Progenitor cell of endocrine pancreas (in vitro differentiated cells): ENCODE measurements at places on chromosomes 3 and 15.

DNA sequence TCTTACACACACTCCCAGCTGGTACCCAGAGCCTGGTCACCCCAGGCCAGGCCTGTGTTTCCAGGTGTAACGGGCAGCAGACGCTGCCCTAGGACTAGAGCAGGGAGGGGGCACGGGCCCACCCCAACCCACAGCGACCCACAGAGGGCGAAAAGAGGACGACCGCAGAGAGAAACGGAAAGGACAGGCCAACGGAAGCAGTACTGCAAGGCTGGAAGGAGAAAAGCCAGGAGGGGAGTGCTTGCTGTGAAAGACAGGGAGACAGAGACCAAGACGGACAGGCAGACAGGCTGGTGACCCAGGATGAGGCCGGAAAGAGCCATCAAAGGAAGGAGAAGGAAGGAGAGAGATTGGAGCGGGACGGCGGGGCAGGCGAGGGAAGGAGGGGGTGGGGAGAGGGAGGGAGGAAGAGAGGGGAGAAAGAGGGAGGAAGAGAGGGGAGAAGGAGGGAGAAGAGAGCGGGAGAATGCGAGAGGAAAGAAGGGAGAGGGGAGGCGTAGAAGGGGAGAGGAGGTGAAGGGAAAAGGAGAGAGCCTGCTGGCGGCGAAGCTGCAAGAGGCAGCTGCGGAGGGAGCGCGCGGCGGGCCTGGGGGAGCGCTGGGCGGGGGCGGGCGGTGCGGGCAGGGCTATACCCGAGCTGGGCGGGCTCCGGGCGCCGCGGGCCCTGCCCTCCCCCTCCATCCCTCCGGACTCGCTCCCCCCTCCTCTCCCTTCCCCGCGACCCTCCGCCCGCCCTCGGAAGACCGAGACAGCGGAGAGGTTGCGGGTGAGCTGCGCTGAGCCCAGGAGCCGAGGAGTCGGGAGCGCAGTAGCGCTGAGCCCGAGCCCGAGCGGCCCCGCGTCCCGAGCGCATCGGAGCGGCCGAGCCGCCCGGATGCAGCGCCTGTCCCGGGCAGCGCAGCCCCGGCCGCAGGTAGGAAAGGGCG lies at the start of gene SLC6A1:
SLC6A1 (plus strand) TSS at position 732 of the 926 bp plus-strand sequence. CDS start 24,464 bp downstream, outside the sequence.
- H3K36me3 ChIP-seq = no peaks in the 10 kb centered on the region
- H3K27me3 ChIP-seq = peaks cover 84% of the 10 kb centered on the region
- DNase-seq = no peak

DNA sequence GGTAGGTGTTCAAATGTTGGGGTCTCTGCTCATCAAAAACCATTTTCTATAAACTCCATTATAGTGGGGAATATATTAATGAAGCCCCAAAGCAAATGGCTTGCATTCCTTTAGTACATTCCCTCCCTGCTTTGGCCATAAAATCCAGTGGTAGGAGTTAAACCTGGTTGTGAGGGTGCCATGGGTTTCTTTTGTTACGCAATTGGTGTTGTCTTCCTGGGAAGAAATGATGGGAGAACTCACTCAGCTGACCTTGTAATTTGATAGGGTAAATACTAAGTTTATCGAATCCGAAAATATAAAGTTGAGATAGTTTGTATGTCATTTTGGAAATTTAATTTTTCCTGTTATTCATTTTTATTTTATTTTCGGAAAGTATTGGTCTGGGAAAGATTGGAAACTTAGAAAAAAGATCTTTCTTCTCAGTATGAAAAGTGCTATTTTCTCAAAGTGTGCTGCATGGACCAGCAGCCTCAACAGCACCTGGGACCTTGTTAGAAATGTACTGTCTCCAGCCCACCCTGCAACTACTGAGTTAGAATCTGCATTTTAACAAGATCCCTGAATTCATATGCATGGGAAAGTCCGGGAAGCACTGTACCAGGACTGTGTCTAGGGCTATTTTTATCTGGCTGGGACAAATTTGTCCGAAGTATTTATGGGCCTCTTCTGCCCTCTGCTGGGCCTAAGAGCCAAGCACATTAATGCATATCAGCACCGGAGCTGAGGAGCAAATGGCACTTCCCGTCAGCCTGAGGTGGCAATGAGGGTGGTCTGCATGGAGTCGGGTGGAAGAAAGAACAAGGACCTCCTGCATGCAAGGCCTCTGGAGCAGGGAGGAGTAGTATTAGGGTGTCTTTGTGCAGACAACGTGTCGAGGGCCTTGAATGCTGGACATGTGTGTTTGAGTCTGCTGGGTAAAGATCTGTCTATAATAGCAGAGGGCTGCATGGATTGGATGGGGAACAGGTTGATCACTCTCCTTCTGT lies 54.7 kb downstream of the FAM81A start:
- H3K36me3 ChIP-seq = no peaks in the 10 kb centered on the region
- no peak overlapping the region for H3K27ac ChIP-seq
- peaks cover 2% of the 10 kb centered on the region for H3K4me1 ChIP-seq
- H3K4me3 ChIP-seq = no peak overlapping the region
- H3K27me3 ChIP-seq = peaks cover 15% of the 10 kb centered on the region

- peak overlapping the region; percentile 74 for H3K4me3 ChIP-seq
- DNase-seq = no peak
- peaks cover 17% of the 10 kb centered on the region for H3K4me1 ChIP-seq
Observed at GRCh38 chr3:107430996-107431245, 53.7 kb downstream of the CCDC54 start.

GRCh38 chr3:187212705-187213104 lies 15.4 kb downstream of the RTP1 start:
- H3K36me3 ChIP-seq = peaks cover 1% of the 10 kb centered on the region
- H3K4me3 ChIP-seq = no peak overlapping the region
- peaks cover 50% of the 10 kb centered on the region for H3K27me3 ChIP-seq
- DNase-seq = no peak

DNA sequence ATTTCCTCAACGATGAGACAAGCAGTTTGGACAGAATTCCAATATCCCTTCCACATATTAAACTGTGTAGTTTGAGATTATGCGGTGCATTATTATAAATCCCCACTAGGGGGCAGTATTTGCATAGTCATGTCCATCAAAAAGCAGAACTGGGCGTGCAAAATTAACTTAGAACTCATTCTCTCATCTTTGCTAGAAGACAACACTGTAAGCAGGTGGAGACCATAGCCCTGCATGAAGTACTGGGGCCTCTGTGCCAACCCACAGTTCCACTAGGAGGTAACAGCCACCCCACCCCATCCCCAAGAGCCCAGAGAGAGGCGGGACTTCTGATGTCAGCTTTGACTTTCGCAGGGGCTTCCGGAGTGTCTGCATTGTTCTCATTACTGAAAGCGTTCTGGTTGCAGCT lies 106.6 kb upstream of the TMC3 start:
- peak; percentile 19 for DNase-seq
- H3K4me3 ChIP-seq = no peak overlapping the region
- no peaks in the 10 kb centered on the region for H3K4me1 ChIP-seq
- H3K27me3 ChIP-seq = peaks cover 4% of the 10 kb centered on the region
- H3K27ac ChIP-seq = no peak overlapping the region

- no peaks in the 10 kb centered on the region for H3K36me3 ChIP-seq
- no peak overlapping the region for H3K27ac ChIP-seq
- H3K4me3 ChIP-seq = no peak overlapping the region
- DNase-seq = no peak
Observed at GRCh38 chr3:13783476-13783875, 96.4 kb downstream of the WNT7A start.

DNA sequence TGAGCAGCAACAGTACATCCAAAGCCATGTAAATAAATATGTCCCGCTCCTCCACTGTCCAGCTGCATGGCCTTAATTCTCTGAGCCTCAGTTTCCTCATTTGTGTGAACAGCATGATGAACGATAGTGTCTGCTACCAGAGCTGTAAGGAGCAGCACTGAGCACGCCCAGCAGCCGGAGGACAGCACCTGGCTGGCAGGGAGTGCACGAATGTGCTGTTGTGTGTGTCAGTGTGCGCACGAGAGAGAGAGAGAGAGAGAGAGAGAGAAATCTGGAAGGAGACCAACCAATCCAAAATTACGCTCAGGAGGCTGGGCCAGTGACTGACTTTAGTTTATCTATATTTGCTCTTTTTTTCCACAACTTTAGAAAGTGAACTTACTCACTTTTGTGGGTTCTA lies 26.6 kb upstream of the PLXNA1 start:
- H3K4me3 ChIP-seq = no peak overlapping the region
- DNase-seq = no peak
- no peak overlapping the region for H3K27ac ChIP-seq
- H3K4me1 ChIP-seq = peaks cover 6% of the 10 kb centered on the region

GRCh38 chr3:48238531-48239085 lies 2.3 kb upstream of the ZNF589 start:
- H3K4me1 ChIP-seq = peaks cover 9% of the 10 kb centered on the region
- H3K27ac ChIP-seq = no peak overlapping the region
- no peak for DNase-seq
- no peaks in the 10 kb centered on the region for H3K27me3 ChIP-seq
- no peaks in the 10 kb centered on the region for H3K36me3 ChIP-seq

- no peak overlapping the region for H3K27ac ChIP-seq
- no peak overlapping the region for H3K4me3 ChIP-seq
- no peak for DNase-seq
- H3K27me3 ChIP-seq = no peaks in the 10 kb centered on the region
- no peaks in the 10 kb centered on the region for H3K4me1 ChIP-seq
Observed at GRCh38 chr15:55937040-55937439, 56.4 kb downstream of the NEDD4 start.

DNA sequence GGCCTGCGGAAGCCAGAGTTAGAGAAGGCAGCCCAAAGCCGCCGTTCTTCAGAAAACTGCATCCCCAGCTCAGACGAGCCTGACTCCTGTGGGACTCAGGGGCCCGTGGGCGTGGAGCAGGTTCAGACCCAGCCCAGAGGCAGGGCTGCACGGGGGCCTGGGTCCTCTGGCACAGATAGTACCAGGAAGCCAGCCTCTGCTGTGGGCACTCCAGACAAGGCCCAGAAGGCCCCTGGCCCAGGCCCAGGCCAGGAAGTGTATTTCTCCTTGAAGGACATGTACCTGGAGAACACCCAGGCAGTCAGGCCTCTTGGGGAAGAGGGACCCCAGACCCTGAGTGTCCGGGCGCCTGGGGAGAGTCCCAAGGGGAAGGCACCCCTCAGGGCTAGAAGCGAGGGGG lies 23.1 kb downstream of the ALPK3 start:
- H3K36me3 ChIP-seq = peaks cover 25% of the 10 kb centered on the region
- H3K4me3 ChIP-seq = no peak overlapping the region
- H3K27ac ChIP-seq = no peak overlapping the region
- DNase-seq = no peak

GRCh38 chr3:976006-976405 lies 116.8 kb upstream of the CNTN6 start:
- H3K27me3 ChIP-seq = no peaks in the 10 kb centered on the region
- DNase-seq = no peak
- H3K4me3 ChIP-seq = no peak overlapping the region
- no peaks in the 10 kb centered on the region for H3K4me1 ChIP-seq
- H3K27ac ChIP-seq = no peak overlapping the region
- H3K36me3 ChIP-seq = no peaks in the 10 kb centered on the region

GRCh38 chr3:185595526-185595925 lies 9.4 kb downstream of the SENP2 start:
- H3K4me3 ChIP-seq = no peak overlapping the region
- no peaks in the 10 kb centered on the region for H3K27me3 ChIP-seq
- no peak for DNase-seq
- H3K36me3 ChIP-seq = peaks cover 12% of the 10 kb centered on the region

DNA sequence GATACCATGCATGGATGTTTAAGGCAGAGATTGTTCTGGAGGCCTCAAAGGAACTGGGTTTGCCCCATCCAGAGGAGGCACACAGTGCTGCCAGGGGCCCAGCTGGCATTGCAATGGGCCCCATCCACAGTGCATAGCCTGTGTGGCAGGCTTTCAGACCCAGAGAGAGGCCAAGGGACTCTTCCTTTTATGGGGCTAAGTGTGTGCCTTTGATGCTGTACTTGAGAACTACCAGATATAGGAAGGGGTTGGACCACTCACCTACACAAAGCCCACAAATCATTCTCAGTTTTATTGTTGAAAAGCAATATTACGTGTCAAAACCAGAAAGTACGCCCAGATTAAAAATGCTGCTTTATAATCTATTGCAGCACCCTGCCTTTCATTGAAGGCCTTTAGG lies 134.9 kb downstream of the EPHB1 start:
- H3K36me3 ChIP-seq = no peaks in the 10 kb centered on the region
- H3K4me3 ChIP-seq = no peak overlapping the region

DNA sequence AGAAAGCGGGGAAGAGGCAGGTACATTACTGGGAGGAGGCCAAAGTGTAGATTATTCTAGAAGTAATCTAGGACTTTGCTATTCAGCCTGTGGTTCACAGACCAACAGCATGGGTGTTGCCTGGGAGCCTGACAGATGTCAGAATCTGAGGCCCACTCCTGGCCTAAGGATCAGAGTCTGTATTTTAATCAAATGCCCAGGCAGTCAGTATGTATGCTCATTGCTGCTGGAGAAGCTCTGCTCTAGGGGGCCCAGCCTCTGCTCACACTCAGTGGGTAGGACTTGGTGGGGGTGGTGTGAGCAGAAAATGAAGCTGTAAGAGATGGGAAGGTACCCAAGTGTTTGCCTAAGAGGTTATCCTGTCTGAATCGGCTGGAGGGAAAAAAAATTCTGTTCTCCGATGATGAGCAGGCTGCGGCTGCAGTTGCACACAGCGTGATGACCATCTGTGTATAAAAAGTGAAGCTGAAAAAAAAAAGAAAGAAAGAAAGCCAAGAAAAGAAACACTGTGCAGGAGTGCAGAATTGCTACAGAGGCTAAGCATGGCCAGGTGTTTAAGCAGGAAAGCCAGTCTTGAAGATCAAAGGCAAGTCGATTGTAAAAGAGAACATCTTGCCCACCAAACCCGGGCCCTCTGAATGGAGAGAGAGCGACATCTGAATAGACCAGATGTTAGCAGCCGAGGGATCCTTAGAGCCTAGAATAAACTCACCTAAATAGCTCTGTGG lies 65.2 kb downstream of the EIF4E3 start:
- peaks cover 15% of the 10 kb centered on the region for H3K27me3 ChIP-seq
- no peaks in the 10 kb centered on the region for H3K36me3 ChIP-seq
- H3K4me3 ChIP-seq = no peak overlapping the region
- no peak for DNase-seq
- H3K4me1 ChIP-seq = peaks cover 16% of the 10 kb centered on the region

DNA sequence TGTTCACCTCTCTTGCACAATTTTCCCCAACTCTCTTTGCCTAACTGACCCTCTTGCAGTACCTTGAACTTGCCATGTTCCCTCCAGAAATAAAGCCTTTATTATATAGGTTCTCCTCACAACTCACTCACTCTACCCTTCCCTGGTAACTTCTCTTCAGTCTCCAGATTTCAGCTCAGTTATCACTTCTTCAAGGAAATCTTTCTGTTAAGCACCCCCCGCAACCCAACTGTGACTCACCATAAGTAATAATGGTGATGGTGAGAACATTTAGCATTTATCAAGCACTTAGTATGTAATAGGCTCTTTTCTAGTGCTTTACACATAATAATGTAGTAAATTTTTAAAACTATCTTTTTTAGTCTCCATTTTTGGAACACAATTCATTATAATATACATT lies 8.1 kb upstream of the OR5K1 start:
- H3K36me3 ChIP-seq = no peaks in the 10 kb centered on the region
- no peak overlapping the region for H3K4me3 ChIP-seq
- H3K4me1 ChIP-seq = no peaks in the 10 kb centered on the region
- no peaks in the 10 kb centered on the region for H3K27me3 ChIP-seq
- no peak for DNase-seq

- no peak for DNase-seq
- H3K36me3 ChIP-seq = peaks cover 14% of the 10 kb centered on the region
- H3K27me3 ChIP-seq = no peaks in the 10 kb centered on the region
- H3K4me3 ChIP-seq = peak overlapping the region; percentile 0
Observed at GRCh38 chr15:85443593-85444087, 63.2 kb downstream of the AKAP13 start.
